Type B pancreatic cell (in vitro differentiated cells): ENCODE measurements at places on chromosomes 16 and 17. TPM values are rescaled to one million over a fixed set of nuclear protein-coding genes. Genes with fewer than 3 reads are reported as not detected.

TPSAB1 gene
- total RNA-seq, result not detected in 2 replicates

SALL1 gene
- 8.0 and 27.0 TPM in 2 replicates for total RNA-seq

SCNN1B gene
- total RNA-seq, result 4.2 and 4.3 TPM in 2 replicates

METTL23 gene
- total RNA-seq, result 27.5 and 28.2 TPM in 2 replicates

CHST4 gene
- total RNA-seq, result 0.33 TPM in 1 of 2 replicates, not detected in the other

HES7 gene
- 0.46 TPM in 1 of 2 replicates, not detected in the other for total RNA-seq

HOXB4 gene
- total RNA-seq, result 14.8 and 27.0 TPM in 2 replicates

SRL gene
- total RNA-seq, result 1.2 TPM in 1 of 2 replicates, not detected in the other

CDYL2 gene
- 6.3 and 8.2 TPM in 2 replicates for total RNA-seq

DNA sequence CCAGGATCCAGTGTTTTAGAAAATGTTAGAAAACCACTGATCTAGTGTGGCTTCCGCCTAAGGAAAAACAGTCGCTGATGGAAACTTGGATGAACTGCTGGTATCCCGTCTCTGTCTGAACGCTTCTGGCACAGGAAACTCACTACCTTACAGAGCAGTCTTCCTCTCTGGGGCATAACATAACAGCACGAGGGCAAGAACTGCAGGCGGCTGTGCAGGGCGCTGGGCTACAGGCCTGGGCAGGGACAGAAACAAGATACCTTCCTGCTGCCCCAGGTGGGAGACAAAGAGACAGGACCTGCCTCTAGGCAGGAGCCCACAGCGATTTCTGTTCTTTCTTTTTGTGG, 10.5 kb downstream of the MXRA7 start:
- no peak for DNase-seq

DNA sequence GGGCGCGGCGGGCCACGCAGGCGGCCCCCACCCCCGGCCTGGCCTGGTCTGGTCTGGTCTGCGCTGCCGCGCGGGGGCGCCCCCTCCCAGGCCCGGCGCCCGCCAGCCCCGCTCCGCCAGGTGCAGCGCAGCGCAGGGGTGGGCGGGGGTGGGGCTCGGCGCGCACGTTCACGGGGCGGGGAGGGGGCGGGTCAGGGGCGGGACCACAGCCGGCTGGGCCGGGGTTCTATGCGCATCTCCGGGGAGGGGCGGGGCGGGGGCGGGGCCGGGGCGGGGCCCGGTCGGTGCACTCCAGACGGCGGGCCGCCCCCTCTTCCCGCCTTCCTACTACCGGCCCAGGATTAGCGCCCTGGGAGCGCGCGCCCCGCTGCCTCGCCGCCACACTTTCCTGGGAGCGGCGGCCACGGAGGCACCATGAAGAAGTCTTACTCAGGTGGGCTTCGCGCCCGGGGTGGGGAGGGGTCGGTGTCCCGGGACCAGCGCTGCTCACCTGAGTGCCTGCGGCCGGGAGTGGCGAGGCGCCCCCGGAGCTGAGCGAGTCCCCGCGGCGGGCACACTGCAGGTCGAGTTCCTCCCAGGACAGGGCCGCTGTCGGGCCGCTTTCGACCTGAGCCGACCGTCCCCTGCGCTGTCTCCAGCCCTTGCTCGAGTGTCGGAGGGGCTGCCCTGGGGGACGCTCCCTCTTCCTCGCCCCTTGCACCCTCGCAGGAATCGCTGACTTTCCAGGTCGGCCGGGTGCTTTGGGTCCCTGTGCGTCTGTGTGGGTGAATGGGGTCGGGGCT, 140.5 kb downstream of the SEC14L1 start:
- DNase-seq, result no peak

DNA sequence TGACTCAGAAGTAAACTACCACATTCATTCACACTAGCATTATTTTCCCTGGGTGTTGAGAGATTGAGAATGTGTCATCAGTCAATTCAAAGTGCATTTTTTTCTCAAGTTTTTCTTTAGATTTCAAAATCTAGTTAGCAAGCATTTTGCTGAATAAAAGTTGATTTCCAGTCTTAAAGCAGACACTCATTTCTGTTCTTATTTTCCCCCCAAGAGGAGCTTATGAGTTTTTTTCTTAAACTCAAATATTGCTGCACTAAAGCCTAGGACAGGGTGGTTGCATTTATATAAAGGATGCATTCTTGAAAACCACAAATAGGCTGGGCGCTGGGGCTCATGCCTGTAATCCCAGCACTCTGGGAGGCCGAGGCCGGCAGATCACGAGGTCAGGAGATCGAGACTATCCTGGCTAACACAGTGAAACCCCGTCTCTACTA, 15.3 kb downstream of the CDH3 start:
- no peak for DNase-seq

- DNase-seq, result no peak
These were observed 3.9 kb upstream of the TRIM25 start for GRCh38 chr17:56917559-56918296.

GRCh38 chr17:19727501-19728078, 11.2 kb upstream of the SLC47A2 start:
- no peak for DNase-seq

- no peak for DNase-seq
These were observed 22.9 kb downstream of the CDK12 start for GRCh38 chr17:39484178-39484577.

- no peak for DNase-seq
These were observed 414 bp downstream of the NARF start for GRCh38 chr17:82458885-82459424.

DNA sequence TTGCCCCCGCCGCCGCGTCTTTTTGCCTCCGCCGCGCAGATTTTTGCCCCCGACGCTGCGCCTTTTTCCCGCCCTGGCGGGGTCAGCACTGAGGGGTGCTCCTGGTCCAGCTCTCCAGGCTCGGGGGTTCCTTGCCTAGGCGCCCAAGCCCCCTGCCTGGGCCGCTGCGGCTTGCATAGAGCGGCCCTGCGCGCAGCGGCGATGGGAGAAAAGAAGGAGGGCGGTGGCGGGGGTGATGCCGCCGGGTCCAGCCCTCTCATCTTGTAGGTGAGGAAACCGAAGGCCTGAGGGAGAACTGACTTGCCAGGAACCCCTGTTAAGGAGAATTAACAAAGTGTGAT, 330.8 kb upstream of the WSB1 start:
- DNase-seq, result no peak

- DNase-seq, result no peak
These were observed 123.8 kb upstream of the RPL38 start for GRCh38 chr17:74079537-74080300.

- no peak for DNase-seq
These were observed 1.3 kb downstream of the WNK4 start for GRCh38 chr17:42781639-42782165.

- DNase-seq, result no peak
These were observed 50.4 kb downstream of the OR1D5 start for GRCh38 chr17:3012926-3013581.

- DNase-seq, result no peak
These were observed 43.8 kb upstream of the TOB1 start for GRCh38 chr17:50909765-50910605.

DNA sequence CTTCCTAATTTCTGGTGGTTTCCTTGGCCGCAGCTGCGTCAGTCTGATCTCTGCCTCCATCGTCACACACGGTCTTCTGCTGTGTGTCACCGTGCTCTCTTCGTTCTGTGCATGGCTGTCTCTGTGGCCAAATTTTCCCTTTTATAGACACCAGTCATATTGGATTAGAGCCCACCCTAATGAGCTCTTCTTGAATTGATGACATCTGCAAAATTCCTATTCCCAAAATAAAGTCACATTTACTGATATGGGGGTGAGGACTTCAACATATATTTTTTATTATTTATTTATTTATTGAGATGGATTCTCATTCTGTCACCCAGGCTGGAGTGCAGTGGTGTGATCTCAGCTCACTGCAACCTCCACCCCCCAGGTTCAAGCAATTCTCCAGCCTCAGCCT, 38.4 kb downstream of the GINS3 start:
- no peak for DNase-seq

DNA sequence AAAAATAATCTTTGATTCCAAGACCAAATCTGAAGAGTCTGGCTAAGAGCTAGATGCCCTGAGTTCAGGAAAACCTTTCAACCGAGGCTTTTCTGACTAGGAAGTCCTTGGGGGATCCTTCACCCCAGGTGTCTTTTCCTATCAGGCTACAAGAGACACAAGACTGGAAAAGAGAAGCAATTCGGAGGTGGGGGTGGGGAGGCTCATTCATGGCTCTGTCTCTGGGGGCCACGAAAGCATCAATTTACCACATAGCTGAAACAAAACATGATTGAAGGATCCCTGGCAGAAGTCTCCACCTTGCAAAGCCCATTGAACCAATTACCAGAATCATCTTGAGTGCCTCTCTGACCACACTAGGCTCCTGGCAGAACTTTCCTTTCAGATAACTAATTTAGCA, 239.8 kb upstream of the SALL1 start:
- no peak for DNase-seq

- DNase-seq, result no peak
These were observed 180.0 kb downstream of the TOX3 start for GRCh38 chr16:52366983-52367382.

DNA sequence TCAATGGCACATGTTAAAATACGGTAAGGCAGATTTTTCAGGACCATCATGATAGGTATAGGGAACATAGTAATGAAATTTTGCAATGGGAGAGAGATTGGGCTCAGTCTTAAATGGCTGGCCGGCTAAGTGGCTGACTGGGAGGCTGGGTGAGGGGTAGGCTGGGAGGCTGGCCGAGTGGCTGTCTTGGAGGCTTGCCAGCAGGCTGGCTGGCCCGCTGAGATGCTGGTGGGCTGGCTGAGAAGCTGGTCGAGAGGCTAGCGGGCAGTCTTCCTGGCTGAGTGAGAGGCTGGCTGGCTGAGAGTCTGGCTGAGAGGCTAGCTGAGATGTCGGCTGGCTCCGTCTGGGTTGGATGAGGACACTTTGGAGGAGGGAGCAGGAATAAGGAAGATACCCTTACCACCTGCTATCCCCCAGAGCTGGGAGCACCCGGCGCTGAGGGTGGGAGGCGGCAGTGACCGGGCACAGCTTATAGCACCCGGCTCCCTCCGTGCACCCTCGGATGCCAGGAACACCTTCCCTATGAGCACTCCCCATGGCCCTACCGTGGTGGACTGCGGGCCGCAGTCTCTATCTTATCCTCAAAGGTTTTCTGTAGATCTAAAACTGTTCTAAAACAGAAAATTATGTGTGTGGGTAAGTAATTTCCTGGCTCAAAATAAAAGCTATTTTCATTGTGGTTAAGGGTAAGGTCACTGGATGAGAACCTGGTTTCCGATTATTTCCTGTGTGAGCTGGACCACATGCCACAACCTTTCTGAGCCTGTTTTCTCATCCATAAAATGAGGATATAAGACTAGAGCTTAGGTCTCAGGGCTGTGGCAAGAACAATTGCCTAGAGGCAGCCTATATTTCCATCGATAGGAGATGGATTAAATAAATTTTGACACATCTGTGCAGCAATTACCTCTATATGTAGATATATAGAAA, 34.5 kb upstream of the TMC5 start:
- no peak for DNase-seq

GRCh38 chr16:23373436-23374219, 71.5 kb downstream of the SCNN1B start:
- DNase-seq, result no peak

- no peak for DNase-seq
These were observed 77.0 kb upstream of the MTMR4 start for GRCh38 chr17:58591455-58591854.

DNA sequence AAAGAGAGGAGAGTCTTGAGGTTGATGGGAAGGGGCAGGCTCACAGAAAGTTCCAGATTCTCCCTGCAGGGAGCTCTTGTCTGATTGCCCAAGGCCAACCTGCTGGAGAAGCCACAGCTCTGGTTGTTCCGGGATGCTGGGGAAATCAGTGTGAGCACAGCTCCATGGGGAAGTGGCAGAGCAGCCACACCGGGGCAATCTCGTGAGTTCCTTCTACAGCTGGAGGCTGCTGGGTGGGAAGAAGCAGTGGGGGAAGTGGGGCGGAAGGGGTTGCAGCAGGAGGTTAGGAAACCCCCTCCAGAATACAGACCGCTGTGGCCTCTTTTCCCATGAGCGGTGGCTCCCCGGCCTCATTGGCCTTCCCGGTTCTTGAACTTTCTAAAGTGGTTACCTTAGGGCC, 34.0 kb downstream of the KIAA0513 start:
- DNase-seq, result no peak

- no peak for DNase-seq
These were observed 64.2 kb downstream of the STH start for GRCh38 chr17:46063241-46063640.

GRCh38 chr16:66690106-66690847, 6.3 kb downstream of the CMTM4 start:
- no peak for DNase-seq

DNA sequence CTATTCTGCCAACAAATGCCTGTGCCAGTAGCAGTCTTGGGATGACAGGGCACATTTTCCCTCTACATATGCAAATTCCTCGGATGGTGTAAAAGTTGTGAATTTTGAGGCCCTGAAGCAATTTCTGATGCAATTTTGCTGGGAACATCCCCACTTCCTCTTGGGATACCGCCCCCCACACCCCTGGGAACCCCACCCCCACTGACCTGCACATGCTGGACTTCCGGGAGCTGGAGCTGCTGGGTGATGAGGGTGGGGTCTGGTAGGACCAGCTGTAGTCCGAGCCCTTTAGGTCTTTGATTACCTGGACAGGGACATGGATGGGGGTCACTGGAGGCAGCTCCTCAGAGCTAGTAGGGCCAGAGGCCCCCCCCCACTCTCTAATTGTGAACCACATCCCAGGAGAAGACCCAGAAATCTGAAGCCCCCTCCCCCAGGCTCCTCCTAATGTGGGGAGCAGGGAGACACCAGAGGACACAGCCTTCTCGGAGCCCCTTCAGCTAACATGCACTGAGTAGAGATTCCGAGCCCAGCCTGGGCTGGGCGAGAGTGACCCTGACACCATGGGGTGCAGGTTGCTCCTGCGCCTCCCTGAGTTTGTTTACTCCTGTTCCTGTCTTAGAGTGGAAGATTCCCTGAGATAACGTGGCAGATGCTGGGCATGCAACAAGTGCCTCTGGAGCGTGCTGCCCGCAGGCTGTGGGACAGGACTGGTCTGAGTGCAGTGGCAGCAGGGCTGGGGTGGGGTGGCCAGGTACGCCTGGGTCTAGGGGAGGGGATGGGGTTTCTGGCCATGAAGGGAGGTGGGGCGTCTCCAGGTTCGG, 9.0 kb downstream of the MTSS2 start:
- DNase-seq, result no peak

- DNase-seq, result no peak
These were observed 84.9 kb downstream of the MGAT5B start for GRCh38 chr17:76953066-76953465.

- DNase-seq, result no peak
These were observed 123.8 kb downstream of the SMG6 start for GRCh38 chr17:2179615-2180295.

GRCh38 chr16:86631444-86631843, 53.1 kb downstream of the FOXL1 start:
- no peak for DNase-seq

DNA sequence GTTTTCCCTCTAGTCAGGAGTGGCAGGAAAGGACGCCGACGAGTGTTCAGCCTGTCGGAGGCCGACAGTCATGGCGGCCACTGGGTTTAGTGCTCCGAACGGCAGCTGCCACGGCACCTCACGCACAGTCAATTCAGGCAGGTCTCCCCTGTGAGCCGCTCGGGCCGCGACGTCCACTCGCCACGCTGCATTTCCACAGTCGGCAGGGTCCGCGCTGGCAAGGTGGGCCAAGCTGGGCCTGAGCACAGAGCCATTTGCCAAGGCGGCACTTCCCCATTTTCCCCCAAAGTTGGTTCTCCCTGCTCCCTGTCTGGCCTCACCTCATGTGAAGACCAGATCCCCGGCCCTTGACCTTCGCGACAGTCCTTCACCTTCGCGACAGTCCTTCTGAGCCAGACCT, 81.9 kb downstream of the SOCS1 start:
- no peak for DNase-seq

GRCh38 chr17:26818736-26819135, 475.2 kb upstream of the WSB1 start:
- no peak for DNase-seq

- DNase-seq, result no peak
These were observed 22.5 kb downstream of the IRX6 start for GRCh38 chr16:55346475-55346874.
